Cortex of kidney (tissue), 1 donor: ENCODE measurements at places on chromosomes 2 and 18.

- no peak for DNase-seq
Observed at GRCh38 chr2:16281451-16282335, 341.3 kb downstream of the MYCN start.

DNA sequence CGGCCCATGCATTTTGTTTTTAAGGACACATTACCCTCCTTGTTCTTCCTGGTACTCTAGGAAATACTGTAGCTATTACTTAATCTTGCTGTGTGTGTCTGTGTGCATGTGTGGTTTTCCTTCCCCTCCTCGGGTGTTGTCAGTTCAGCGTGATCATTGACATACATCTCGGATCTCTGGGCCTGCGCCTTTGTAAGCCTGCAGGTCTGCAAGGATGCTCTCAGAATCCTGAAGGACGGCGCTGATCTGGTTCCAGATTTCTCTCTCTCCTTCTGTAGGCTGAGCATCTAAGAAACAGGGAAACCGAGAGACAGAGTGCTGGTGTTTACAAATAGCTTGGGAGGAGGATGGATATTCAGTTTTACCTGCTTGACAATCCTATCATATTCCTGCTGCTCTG is 100.2 kb downstream of the CYRIA start:
- no peak for DNase-seq

- no peak for DNase-seq
Observed at GRCh38 chr2:157761520-157761919, 114.6 kb downstream of the ACVR1 start.

GRCh38 chr2:168165397-168165796 is 82.0 kb downstream of the STK39 start:
- DNase-seq: no peak

DNA sequence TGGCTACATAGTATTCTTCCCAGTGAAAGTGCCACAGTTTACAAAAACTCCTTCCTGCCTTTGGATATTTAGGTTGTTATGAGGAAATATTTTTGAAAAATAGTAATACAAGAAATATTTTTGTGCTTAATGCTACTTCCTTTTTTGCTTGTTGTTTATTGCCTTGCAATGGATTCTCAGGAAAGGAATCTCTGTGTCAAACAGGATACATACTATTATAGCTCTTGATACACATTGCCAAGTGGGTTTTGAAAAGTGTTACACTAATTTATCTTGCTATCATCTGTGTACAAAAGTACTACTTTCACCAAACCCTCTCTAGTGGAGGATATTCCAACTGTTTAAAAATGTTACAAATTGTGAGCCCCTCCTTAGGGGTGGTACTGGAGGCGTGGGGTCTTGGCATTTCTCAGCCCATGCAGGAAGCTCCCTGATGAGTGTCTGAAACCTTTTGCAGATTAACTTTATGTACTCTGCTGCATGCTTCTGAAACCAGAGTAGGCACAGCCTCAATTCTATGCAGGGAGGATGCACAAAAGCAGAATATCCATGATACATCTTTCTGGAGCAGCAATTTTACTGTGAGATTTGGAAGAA is 54.5 kb downstream of the EVA1A start:
- no peak for DNase-seq
